AG08396 (cell line): ENCODE measurements at places on chromosomes 2 and 18.

DNA sequence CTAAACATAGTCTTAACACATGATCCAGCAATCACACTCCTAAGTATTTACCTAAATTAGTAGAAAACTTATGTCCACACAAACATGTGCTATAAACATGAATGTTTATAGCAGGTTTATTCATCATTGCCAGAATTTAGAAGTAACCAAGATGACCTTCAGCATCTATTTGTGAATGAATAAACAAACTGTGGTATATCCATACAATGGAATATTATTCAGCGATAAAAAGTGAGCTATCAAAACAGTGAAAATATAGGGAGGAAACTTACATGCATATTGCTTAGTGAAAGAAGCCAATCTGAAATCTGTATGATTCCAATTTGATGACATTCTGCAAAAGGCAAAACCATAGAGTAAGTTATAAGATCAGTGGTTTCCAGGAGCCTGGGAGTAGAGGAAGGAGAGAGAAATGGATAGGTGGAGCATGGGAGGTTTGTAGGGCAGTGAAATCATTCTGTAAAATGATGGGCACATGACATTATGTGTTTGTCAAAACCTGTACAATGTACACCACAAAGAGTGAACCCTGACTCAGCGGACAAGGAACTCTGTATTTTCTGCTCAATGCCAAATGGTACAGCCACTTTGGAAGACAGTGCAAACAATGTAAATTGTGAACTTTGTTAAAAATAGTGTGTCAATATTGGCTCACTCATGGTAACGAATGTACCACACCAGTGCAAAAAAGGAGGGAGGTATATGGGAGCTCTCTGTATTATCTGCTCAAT is 61.9 kb upstream of the IGFBP2 start:
- no peak for DNase-seq

GRCh38 chr2:199543606-199544172 is 86.0 kb upstream of the SATB2 start:
- no peak for DNase-seq

DNA sequence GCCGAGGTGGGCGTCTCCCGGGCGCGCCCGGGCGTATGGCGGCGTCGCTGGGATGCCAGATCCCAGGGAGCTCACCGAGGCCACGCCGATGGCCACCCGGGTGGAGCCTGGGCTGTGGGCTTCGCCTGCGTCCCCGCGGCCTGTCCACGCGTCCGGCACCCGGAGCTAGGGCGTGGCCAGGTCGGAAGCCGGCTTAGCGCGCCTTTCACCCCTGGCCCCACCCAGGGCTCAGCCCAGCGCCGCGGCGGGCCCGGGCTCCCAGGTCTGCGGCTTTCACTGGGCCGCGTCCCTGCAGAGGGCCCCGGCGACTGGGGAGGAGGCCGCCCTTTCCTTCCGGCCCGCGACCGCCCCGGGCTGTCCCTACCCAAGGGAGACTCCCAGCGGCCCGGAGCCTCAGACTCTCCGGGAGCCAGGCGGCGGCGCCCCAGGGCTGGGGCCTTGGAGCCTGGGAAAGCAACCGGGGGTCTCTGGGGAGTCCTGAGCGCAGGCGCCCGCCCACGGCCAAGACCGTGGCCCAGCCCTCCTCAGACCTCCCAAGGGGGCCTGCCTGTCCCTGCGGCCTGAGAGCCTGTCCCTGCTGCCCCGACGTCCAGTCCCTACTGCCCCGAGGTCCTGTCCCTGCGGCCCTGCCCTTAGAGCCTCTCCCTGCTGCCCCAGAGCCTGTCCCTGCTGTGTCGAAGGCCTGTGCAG is 36.3 kb upstream of the ITM2C start:
- DNase-seq: no peak

- no peak for DNase-seq
Measured at GRCh38 chr2:88234760-88235159, 64.6 kb downstream of the THNSL2 start.

DNA sequence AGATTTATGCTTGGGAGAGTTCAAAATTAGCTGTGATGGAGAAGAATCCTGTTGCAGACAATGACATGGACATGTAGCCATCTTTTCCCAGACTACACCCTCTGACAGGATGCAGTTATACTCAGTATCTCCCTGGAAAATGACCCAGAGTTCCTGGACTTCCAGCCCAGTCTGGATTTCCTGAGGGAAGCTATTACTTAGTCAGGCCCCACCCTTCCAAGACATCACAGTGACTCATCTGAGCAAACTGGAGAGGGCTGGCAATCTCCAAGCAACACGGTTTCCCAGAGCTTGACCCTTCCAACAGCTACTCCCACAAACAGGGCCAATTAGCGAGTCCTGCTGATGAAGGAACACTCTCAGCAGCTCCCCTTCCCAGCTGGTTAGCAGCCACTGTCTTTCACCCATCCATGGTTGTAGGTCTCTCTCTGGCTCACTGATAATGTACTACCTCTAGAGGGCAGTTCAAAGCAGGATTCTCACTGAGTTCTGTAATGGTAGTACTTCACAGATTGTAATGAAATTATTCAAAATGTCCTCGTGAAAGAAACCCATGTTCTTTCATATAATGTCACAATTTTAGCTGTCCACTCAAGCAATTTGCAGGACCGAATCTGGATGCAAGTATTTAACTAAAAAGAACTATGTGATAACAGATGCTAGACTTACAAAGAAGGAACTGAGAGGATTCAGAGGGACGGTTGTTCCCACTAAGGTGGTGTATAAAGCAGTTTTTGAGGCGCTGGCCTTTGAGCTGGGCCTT is 110.2 kb downstream of the MDH1 start:
- peak; percentile 66 for DNase-seq

GRCh38 chr2:75896779-75897366 is 186.2 kb upstream of the GCFC2 start:
- no peak for DNase-seq

GRCh38 chr18:50726960-50727589 is 92.7 kb downstream of the MRO start:
- DNase-seq: no peak

GRCh38 chr2:185384822-185385560 is 353.6 kb upstream of the FSIP2 start:
- DNase-seq: no peak

- no peak for DNase-seq
Measured at GRCh38 chr2:15985531-15985930, 45.2 kb downstream of the MYCN start.

- no peak for DNase-seq
Measured at GRCh38 chr2:126858991-126859390, 39.7 kb upstream of the TEX51 start.

DNA sequence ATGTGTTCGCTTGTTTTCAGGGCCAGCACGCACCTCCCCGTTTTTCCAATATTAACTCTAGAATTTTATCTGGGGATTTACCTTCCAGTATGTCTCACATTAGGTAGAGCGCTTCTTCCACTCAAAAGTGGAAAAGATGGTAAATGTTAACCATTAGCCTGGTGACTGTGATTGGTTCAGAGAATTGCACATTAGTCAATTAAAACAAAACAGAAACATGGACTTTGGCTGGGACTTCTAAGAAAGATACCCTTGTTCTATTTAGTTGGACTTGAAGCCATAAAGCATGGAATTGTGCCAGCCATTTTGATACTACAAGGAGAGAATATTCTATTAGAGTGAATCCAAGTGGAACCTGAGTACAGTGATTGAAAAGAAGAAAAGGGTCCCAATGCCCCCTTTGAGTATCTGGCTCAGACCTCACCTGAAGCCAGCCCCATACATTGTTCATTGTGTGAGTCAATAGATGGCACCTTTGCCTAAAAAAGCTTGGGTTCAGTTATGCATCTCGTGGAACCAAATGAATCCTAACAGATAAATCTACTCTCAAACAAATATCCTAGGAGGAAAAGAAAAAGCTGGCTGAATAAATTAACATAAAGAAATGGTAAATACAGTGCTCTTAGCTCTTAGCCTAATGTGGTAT is 354.3 kb downstream of the IRS1 start:
- DNase-seq: no peak

DNA sequence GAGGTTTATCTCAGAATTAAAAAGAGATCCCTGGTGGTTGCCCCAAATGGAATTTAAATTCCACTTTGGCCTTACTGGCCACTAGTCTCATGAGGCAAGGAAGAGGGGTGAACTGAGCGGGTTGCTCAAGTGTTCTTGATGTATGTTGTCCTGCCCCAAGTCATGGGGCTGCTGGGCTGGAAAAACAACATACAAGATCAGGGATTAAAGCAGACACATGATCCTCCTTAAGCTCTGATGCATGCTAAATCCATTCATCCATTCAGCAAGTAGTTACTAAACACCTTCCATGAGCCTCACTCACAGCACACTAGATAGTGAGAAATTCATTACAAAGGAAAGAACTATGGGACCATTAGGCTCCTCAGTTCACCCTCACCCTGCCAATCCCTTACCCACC is 196.3 kb downstream of the MREG start:
- no peak for DNase-seq

DNA sequence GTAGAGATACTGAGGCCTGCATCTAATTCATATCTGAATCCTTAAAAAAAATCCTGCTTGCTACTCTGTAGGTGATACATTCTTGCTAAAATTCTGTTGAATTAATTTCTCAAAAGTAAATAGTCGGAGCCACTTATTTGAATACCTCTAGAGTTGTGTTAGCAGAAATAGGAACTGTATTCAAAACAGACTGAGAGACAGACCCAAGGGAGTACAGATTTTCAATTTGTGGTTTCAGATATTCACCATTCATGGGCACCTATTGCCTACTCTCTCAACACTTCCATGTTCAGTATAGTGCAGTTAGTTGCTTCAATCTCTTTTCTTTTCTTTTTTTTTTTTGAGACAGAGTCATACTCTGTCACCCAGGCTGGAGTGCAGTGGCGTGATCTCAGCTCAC is 46.6 kb upstream of the CTLA4 start:
- no peak for DNase-seq

DNA sequence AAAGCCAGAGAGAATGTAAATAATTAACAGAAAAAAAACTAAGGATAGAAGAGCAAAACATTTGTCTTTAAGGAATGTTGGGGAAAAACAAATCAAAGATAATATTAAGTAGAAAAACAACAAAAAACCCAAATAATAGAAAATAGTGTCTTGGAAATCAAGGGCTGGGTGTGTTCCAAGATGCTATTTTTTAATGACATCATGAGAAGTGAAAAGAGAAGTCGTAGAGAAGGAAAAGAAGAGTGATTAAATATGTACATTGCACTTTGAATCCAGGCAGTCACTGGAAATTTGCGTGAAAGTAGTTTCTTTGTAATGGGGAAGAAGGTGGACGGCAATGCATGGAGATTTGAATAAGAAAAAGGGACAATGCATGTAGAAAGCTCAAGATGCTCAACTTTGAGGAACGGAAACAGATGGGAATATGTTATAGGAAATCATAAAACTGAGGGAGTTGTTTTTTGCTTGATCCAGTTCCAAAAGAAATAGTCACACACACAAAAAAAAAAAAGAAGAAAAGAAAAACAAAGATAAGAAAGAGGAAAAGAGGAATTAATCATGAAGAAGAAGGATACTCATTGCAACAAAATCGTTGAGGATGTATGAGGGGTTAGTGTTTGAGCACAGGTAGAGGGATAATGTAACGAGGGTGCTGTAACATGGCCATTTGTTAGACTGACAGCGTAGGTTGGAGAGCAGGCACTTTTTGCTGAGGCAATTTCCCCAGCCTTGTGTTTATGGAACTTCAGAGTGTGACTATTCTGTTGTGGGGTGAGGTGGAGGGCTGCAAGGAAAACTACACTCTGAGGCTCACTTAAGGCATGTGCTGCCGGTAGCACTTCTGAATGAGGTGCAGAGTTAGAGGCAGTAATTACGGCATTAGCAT is 184.1 kb downstream of the CALCRL start:
- DNase-seq: no peak

DNA sequence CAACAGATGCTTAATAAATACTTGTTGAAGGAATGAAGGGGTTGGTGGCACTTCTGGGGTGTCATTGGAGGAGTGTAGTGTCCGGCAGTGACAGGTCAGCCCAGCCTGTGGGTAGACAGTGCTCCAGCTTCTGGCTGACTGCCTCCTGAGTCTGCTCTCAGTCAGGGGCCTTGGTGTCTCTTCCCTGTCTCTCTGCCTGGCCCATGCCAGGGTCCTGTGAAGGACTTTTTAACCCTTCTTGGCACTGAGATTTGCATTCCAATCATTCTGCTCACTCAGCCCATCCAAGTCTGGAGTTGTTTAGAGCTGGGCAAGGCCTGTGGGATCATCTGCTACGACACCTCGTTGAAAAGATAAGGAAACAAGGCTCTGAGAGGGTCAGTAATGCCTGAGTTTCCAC is 1.4 kb upstream of the KCNK3 start:
- no peak for DNase-seq

DNA sequence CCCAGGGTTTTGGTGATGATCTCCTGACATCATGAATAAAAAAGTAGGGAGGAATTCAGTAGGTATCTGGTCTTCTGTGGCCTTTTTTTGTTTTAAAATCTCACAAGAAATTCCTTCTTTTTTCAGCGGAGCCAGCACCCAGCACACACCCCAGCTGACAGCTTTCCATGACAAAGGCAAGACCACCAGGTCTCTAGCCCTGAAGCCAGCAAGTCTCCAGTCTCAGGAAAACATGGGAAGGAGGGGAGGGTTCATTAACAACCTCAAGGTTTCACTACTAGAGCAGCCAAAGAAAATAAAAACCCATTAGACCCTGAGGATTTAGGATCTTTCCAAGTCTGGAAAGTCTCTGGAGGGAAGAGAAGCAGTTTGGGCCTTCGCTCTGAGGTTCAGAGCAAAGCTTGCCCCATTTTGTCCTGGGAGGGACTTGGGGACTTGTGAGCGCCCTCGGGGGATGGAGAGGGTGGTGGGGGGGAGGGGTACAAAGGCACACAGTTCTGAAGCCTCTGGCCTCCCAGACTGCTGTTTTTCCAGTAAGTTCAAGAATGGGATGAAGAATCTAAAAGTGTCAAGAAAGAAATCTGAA is 9.0 kb downstream of the FOXI3 start:
- DNase-seq: no peak

DNA sequence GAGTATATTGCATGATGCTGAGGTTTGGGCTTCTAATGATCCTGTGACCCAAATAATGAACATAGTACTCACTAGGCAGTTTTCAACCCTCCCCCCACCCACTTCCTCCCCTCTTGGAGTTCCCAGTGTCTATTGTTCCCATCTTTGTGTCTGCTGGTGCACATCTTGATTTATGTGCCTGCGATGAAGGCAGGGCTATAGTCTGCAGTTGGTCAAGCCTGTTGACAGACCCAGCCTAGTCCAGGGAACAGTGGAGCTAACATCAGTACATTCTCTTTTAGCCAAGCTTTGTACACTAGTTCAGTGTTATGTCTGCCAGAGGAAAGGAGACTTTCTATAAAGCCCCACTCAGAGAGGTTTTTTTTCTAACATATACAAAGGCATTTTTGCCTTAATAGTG is 287.6 kb downstream of the CPS1 start:
- DNase-seq: no peak

DNA sequence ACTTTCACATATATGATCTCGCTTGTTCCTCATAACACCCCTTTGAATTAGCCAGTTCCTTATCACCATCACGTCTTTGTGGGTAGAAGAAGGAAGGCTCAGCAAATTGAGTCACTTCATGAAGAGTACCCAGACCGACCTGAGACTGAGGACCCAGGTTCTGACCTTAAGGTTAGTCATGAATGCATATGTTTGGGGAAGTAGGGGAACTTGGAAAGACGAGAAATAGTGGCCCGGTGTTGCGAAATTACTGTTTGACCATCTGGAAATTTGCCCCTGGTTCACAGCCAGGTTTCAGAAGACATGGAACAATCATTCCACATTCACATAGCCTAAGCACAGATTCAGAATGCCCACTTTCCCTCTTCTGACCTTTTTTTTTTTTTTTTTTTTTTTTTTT is 59.8 kb downstream of the MEIS1 start:
- DNase-seq: no peak
